ENCODE measurements at places on chromosomes 16 and 17.

- DNase-seq = no peak
Observed at GRCh38 chr17:34370376-34370996, 7.5 kb upstream of the CCL1 start.

DNA sequence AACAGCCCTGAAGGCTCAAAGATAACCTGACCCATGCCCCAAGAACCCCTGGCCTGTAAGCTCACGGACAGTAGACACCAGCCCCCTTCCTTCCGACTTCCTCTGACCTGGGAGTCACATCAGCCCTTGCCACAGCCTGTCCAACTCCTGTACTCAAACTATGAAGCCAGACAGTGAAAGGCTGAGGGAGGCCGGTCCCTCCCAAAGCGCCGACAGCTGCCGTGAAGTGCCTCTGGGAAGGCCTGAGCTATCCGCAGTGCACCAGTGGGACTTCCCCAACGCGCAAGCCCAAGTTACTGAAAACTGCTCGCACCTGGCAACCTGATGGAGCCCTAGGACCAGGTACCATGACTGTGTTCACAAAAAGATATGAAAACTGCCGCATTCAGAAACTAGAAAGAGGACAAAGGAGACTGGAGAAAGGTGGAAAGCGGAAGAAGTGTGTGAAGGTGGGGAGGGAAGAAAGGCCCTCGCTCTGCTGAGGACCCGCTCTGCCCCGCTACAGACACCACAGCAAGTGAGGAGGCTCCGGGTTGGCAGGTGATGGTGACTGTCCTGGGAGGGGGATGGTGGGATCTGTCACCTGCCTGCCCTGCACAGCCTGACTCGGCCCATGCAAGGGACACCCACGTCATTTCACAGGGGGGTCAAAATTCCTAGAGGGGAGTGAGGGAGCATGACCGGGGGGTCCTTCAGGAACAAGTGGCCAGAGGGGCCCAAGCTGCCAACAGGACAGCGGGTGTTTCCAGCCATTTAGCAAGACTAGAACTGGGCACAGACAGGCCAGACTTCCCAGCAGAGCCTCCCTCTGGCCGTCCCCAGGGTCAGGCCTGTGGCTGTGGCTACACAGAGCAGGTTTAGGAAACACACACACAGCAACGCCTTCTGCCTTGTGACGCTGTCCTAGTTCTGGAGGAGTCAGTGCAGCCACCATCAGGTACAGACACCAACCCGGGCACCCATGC, 13.1 kb upstream of the TRAP1 start:
- no peak for DNase-seq

DNA sequence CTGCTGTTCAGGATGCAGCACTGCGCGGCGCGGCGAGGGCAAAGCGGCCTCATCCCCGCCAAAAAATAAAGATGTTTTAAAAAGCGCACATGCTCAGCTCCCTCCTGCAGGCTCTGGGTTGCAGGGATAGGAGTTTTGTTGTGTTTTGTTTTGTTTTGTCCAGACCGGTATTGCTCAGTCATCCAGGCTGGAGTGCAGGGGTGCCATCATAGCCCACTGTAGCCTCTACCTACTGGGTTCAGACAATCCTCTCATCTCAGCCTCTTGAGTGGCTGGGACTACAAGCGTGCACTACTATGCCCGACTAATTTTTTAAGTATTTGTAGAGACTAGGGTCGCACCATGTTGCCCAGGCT, 636 bp downstream of the WWOX start:
- no peak for DNase-seq

DNA sequence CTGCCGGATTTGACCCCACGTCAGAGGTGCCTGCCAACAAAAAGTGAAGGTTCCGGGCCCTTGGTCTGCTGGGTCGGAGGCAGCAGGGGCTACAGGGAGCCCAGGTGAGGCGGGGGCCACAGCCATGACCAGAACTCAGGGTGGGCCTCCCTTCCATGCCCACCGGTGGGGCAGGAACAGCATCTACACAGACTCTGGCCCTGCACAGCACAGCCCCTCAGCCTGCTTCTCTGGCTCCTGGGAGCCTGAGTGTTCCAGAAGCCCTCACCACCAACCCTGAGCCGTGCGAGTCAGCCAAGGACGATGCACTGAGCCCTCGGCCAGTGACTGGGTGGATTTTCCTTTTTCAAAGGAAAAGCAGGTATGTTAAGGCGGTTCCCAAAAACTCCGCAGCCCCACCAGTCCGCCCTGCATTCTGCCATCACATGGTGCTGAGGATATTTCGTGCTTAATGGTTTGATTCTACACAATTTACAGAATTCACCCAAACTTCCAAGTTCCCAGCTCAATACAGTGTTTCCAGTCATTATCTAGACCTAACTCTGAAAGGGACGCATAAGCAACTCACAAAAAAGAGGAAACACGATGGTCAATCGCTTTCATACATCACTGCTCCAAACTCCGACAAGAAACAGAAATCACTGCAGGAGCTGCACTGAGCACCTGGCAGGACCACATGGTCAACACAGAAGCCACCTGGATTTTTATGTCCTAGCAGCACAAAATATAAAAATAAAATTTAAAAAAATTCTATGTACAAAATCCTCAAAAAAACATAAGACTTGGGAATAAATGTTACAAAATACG, 19.4 kb upstream of the C16orf95 start:
- DNase-seq = no peak

- DNase-seq = no peak
Observed at GRCh38 chr17:81354954-81355347, 40.3 kb upstream of the BAHCC1 start.

DNA sequence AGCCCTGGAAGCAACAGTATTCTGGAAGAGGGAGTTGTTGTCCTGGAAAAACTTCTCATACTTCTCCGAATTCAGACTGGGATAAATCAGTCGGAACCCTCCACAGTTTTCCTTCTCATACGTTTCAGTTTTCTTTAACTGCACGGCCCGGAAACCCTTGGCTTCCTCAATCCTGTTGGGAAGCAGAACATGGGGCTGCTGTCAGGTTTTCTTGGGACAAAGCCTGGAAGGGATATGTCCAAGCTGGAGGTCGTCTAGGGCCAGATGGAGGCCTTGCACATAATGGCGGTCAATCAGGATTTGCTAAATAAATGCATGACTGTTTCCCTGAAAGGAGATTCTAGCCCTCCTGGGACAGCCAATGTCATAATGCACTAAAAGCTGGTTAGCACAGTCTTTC, 29.2 kb downstream of the TTLL6 start:
- no peak for DNase-seq

All from NCI-H510A treated with DMSO at 0.1 percent for 48 hours (cell line).